ENCODE measurements at places on chromosomes 5 and 9. TPM values are rescaled to one million over a fixed set of nuclear protein-coding genes. Genes with fewer than 3 reads are reported as not detected.

The IL7R gene
- 2.2 TPM for total RNA-seq

The IL31RA gene
- 0.19 TPM for total RNA-seq

The SIMC1 gene
- 1.5 TPM for total RNA-seq

The PCDHA9 gene
- total RNA-seq, result under 0.01 TPM

The SPINK6 gene
- not detected for total RNA-seq

The OMD gene
- 0.23 TPM for total RNA-seq

The PTGR1 gene
- 27.6 TPM for total RNA-seq

The SV2C gene
- not detected for total RNA-seq

The FGF18 gene
- total RNA-seq, result not detected

The BSPRY gene
- total RNA-seq, result not detected

The SFXN1 gene
- 176 TPM for total RNA-seq

The RIC1 gene
- total RNA-seq, result 34.2 TPM

The CCDC127 gene
- total RNA-seq, result 5.6 TPM

The TRPM3 gene
- total RNA-seq, result 1.4 TPM

The CDH9 gene
- total RNA-seq, result not detected

The UIMC1 gene
- total RNA-seq, result 61.8 TPM

The STKLD1 gene
- 1.2 TPM for total RNA-seq

The SLC1A1 gene
- total RNA-seq, result 8.4 TPM

The TMEM171 gene
- total RNA-seq, result 1.0 TPM

The PPP6C gene
- 16.7 TPM for total RNA-seq

The TAF11L12 gene
- not detected for total RNA-seq

The PFN3 gene
- total RNA-seq, result not detected

The STPG3 gene
- total RNA-seq, result not detected

The SQSTM1 gene
- 1,006 TPM for total RNA-seq

The RHOBTB3 gene
- total RNA-seq, result 30.3 TPM

The SEMA6A gene
- 21.1 TPM for total RNA-seq

The TSLP gene
- under 0.01 TPM for total RNA-seq

The ST6GALNAC4 gene
- total RNA-seq, result 98.0 TPM

The KIF12 gene
- 0.14 TPM for total RNA-seq

The NUTM2F gene
- total RNA-seq, result not detected

The PCDHGA10 gene
- total RNA-seq, result 6.0 TPM

The NEUROG1 gene
- total RNA-seq, result not detected

The IL17B gene
- total RNA-seq, result not detected

The DMRT3 gene
- not detected for total RNA-seq

The TPPP gene
- 0.14 TPM for total RNA-seq

The ADGRD2 gene
- not detected for total RNA-seq

The GPR151 gene
- total RNA-seq, result not detected

The SH2D3C gene
- 77.8 TPM for total RNA-seq

The NCS1 gene
- 12.3 TPM for total RNA-seq

The BTNL8 gene
- 0.19 TPM for total RNA-seq

The UGCG gene
- total RNA-seq, result 112 TPM

The DND1 gene
- total RNA-seq, result 0.14 TPM

The PCDHA2 gene
- total RNA-seq, result not detected

The PTPN3 gene
- 3.6 TPM for total RNA-seq

The KLHL9 gene
- total RNA-seq, result 45.3 TPM

The ANAPC2 gene
- total RNA-seq, result 33.6 TPM

The PPP3R2 gene
- total RNA-seq, result not detected

The OR1J2 gene
- total RNA-seq, result not detected

The ROR2 gene
- not detected for total RNA-seq

The SPATA31C1 gene
- total RNA-seq, result not detected

The SLC2A6 gene
- total RNA-seq, result 42.1 TPM

The PPP2R2B gene
- not detected for total RNA-seq

The FGF10 gene
- total RNA-seq, result not detected

The ZFP37 gene
- 2.0 TPM for total RNA-seq

The ACTBL2 gene
- total RNA-seq, result 0.17 TPM

The LCN9 gene
- not detected for total RNA-seq

The RGMB gene
- 16.2 TPM for total RNA-seq

The C5orf34 gene
- 2.4 TPM for total RNA-seq

The MARCHF3 gene
- 84.4 TPM for total RNA-seq

Data from dermis blood vessel endothelial cell (primary cell).